ENCODE measurements at places on chromosomes 12 and 14. TPM values are rescaled to one million over a fixed set of nuclear protein-coding genes. Genes with fewer than 3 reads are reported as not detected.

- DNase-seq: no peak
Measured at GRCh38 chr12:107393043-107393717, 292.4 kb upstream of the PWP1 start.

- DNase-seq: no peak
Measured at GRCh38 chr14:77151918-77152588, 10.5 kb upstream of the ZDHHC22 start.

DNA sequence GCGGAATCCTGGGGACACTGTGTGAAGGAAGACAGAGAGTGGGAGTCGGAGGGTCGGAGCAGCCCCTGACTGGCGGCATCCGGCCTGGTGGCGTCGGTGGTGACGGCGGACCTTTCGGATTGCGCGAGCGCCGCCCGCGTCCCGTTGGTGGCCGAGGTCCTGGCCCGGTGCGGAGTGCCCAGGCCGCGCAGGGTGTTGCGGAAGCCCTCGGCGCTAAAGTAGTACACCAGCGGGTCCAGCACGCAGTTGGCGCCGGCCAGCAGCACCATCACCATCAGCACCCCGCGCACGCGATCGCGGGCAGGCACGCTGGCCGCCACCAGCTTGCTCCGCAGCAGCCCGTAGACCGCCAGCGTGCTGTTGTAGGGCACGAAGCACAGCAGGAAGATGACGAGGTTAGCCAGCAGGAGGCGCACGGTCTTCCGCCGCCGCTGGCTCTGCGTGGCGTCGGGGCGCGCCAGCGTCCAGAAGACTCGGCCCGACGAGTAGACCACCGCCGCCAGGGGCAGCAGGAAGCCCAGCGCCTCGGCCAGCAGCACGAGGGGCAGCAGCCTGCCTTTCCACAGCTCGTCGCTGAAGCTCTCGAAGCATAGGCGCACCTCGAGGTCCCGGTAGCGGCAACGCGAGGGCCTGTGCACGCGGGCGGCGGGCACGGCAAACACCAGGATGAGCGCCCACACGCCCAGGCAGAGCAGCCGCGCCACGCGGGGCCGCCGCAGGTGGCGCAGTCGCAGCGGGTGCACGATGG is 13.1 kb upstream of the CHD4 start:
- no peak for DNase-seq

GRCh38 chr14:84807673-84808072 is 722.3 kb upstream of the FLRT2 start:
- no peak for DNase-seq

GRCh38 chr14:51738754-51739153 is 87.0 kb downstream of the FRMD6 start:
- DNase-seq: no peak

- DNase-seq: peak; percentile 97
Measured at GRCh38 chr12:119667577-119668323, at the start of gene PRKAB1. Gene PRKAB1, plus strand, starts transcription at chr12:119668133. Its CDS starts 112 bp downstream, at chr12:119668245.

DNA sequence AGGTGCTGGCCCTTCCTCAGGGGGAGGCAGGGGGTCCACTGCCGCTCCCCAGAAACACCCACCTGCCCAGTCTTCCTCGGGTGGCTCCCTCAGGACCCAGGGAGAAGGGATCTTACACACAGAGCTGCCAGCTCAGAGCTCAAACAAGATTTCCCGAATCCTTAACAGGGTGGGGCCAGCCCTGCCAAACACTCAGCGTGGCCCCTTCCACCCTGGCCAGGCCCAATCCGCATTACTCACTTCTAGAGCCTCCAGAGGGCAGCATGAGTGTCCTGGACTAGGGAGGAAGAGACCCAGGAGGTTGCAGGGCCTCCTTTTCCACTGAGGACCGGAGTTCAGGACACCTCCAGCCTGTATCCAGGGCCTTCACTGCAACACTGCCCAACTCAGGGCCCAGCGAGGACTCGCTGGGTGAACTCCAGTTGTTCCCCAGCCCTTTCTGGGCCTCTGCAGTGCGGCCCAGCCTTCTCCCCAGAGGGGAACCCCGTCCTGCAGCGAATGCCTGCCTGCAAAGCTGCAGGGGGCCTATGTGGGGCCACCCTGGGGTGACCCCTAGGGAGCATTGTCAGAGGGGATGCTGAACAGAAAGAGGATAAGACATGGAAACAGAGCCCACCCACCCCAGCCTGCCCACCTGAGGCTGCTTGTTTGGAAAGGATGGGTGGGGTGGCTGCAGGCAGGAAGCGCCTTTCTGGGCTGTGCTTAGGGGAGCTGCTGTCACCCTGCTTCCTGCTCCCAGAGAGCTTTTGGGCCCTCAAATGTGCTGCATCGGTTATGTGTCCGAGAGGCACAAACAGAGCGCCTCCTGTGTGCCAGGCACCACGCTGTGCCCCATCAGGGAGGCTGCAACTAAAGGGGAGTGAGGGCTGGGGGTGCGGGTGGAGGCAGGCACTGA is 43.8 kb downstream of the CCNK start:
- no peak for DNase-seq

Gene ATP2B1
- 95.2 TPM for polyA plus RNA-seq

DNA sequence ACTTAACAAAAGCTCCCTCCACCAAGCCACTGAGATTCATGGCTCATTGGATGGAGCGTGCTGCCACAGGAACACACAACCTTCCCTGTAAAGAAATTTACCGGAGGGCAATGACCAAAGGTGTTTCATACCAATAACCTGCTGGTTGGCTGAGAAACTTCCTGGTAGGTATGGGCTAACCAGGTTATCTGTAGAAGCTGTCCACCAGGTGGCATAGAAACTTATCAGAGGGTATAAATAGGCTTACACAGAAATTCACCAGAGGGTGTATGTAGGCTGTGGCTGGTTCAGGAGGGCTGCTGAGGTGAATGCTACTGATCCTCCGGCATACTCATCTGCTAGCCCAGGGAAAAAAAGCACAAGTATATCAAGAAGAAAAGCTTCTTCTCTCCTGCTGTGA is 27.1 kb upstream of the MTERF2 start:
- DNase-seq: no peak

DNA sequence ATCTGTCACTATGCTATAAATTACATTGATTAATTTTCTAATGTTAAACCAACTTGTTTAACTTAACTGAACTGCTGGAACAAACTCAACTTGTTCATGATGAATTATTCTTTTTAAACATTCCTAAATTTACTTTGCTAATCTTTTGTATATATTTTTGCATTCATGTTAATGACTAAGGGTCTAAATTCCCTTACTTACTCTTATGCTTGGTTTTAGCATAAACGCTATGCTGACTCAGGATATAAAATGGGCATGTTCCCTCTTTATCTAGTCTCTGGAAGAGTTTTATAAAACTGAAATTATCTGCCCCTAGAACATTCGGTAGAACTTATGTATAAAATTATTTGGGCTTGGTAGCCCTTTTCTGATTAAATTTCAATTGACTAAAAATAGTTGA is 342.8 kb upstream of the DIO2 start:
- DNase-seq: no peak

- no peak for DNase-seq
Measured at GRCh38 chr12:54935235-54935951, 49.2 kb downstream of the TESPA1 start.

GRCh38 chr14:100406505-100407131 is 83.5 kb downstream of the SLC25A47 start:
- no peak for DNase-seq

GRCh38 chr12:72081777-72082176 is 143.1 kb downstream of the TPH2 start:
- no peak for DNase-seq

GRCh38 chr12:120678572-120678971 is 8.4 kb upstream of the MLEC start:
- no peak for DNase-seq

- no peak for DNase-seq
Measured at GRCh38 chr12:13834241-13834640, 147.2 kb downstream of the GRIN2B start.

DNA sequence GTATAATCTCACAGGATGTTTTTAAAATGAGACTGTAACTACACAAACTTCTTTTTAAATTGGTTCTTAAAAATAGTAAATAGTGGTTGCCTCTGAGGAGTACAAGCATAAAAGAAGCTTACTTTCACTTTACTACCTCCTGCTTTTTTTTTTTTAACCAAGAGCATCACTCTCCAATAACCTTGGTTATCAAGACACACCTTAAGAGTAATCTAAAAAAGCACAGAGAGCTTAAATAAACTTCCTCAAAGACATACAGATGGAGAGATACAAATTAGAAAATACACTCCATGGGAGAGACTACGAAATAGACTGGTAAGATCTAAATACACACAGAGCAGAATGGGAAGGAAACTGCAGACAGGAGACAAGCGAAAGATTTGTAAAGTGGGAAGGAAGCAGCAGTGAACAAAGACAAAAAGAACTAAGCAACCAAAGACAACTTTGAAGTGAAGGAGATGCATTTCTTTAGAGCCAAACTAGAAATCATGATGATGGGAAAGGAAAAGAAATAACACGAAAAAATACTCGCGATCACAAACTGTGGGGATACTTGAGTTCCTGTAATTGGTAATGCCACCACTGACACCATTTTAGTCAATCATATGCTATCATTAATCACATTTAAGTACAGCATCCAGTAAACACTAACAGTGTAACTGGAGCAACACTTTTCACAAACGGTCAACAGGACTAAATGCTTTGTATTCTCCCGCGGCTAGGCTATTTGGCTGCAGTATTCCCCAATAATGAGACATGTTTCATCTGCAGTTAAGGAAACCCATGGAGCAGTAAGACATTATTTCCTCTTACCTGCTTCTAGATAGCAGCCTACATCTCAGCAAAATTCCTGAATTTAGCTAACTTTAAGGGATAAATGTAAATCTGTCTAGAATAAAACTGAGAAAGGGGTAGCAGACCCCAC is 8.2 kb downstream of the SINHCAF start:
- DNase-seq: peak; percentile 11

Gene CCDC196
- not detected for polyA plus RNA-seq

- DNase-seq: peak; percentile 25
Measured at GRCh38 chr12:70317781-70318180, 48.3 kb upstream of the KCNMB4 start.

DNA sequence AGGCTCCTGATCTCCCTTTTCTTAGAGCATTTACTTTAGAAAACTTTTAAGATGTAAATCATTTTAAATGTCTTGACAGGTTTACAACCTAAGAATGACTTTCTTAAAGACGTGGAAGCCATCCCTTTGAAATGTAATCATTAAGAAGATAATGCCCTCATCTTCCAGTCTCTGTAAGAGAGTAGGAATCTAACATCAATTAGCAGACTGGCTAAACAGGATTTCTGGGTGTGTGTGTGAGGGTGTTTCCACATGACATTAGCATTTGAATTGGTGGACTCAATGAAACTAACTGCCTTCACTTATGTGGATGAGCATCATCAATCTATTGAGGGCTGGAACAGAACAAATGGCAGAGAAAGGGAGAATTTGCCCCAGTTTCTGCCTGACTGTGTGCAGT is 329.5 kb downstream of the RPL10L start:
- DNase-seq: no peak

Gene ADGRD1
- 1.4 TPM for polyA plus RNA-seq

GRCh38 chr12:5163661-5164060 is 120.0 kb downstream of the KCNA5 start:
- DNase-seq: no peak

- DNase-seq: no peak
Measured at GRCh38 chr12:18261906-18262305, 588 bp downstream of the PIK3C2G start.

DNA sequence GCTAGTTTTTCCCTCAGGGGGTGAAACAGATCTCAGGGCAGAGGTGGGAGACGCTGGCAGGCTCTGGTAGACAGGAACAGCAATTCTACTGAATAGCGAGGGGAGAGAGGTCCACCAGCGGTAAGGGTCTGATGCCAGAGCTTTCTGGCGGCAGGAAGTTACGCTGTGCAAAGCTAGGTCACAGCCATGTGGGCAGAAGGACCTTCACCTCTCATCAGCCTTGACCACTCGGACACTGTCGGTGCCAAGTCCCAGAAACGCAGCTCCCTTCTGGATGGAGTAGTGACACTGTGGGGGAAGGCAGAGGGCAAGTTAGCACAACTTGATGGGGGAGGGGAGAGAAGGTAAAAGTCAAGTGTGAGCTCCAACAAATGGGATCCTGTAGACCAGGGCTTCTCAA is 10.3 kb upstream of the ZNF740 start:
- DNase-seq: no peak

- no peak for DNase-seq
Measured at GRCh38 chr14:54697803-54698202, 130.9 kb downstream of the SAMD4A start.

Gene PIWIL1
- not detected for polyA plus RNA-seq

- no peak for DNase-seq
Measured at GRCh38 chr14:56881181-56881580, 70.9 kb upstream of the OTX2 start.

DNA sequence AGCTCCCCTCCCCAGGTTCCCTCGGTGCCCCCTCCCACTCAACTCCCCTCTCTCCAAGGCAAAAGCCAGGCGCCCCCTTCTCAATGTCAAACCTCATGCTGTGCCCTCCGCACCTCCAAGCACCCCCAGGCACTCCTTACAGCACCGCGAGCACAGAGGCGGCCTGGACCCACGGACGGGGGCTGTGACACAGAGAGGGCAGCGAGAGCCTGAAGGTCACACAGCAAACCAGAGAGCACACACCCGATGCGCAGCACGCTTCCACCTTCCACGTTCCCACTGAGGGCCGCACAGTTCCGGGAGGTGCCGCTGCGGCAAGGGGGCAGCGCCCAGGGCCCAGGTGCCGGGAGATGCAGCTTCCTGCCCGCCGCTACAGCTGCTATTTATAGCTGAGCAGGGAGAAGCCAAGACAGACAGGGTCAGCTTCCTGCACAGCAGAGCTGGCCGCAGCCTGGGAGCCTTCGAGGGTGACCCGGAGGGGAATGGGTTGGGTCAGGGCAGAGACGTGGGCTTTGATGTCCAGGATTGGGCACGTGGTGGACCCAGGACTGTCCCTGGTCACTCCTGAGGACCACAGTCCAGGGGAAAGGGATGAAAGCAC is 12.9 kb downstream of the NCOR2 start:
- no peak for DNase-seq

DNA sequence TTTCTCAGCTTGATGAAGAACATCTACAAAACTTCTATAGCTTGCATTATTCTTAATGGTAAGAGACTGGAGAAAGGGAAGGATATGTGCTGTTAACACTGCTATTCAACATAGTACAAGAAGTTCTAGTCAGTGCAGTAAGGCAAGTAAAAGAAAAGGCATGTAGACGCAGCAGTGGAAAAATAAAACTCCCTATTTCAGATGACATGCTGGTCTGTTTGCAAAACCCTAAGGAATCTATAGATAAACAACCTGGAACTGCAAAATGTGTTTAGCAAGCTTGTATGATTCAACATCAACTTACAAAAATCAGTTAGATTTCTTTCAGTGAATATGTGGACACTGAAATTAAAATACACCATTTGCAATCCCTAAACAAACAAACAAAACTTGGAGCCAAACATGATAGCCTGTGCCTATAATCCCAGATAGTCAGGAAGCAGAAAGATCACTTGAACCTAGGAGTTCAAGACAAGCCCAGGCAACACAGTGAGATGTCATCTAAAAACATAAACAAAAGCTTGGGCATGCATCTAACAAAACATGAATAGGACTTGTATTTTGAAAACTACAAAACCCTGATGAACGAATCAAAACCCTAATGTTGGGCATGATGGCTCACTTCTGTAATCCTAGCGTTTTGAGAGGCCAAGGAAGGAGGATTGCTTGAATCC is 293.6 kb upstream of the RGS6 start:
- DNase-seq: no peak
